Type B pancreatic cell (in vitro differentiated cells): ENCODE measurements at places on chromosomes 16 and 17. TPM values are rescaled to one million over a fixed set of nuclear protein-coding genes. Genes with fewer than 3 reads are reported as not detected.
A peak's percentile ranks its signal among the peaks of the same experiment; 100 is the strongest.

Gene PRR35
- total RNA-seq, result 0.12 TPM in 2 replicates

Gene KCNJ2
- total RNA-seq, result 7.5 and 8.6 TPM in 2 replicates

Gene ZSCAN10
- not detected in 2 replicates for total RNA-seq

Gene OR4D1
- not detected in 2 replicates for total RNA-seq

Gene ASIC2
- total RNA-seq, result 2.2 and 3.4 TPM in 2 replicates

Gene KRTAP4-9
- total RNA-seq, result not detected in 2 replicates

Gene MEOX1
- total RNA-seq, result 5.7 and 17.2 TPM in 2 replicates

Gene INCA1
- 0.72 and 0.86 TPM in 2 replicates for total RNA-seq

Gene CBX2
- total RNA-seq, result 21.6 and 72.0 TPM in 2 replicates

Gene NPW
- 3.9 and 4.7 TPM in 2 replicates for total RNA-seq

Gene SLC6A4
- total RNA-seq, result 9.4 and 34.7 TPM in 2 replicates

Gene SYCE1L
- total RNA-seq, result 12.4 and 20.0 TPM in 2 replicates

Gene ARHGAP44
- total RNA-seq, result 10.9 and 17.5 TPM in 2 replicates

Gene CA4
- total RNA-seq, result 11.4 and 21.1 TPM in 2 replicates

Gene TBC1D3L
- total RNA-seq, result 32.4 and 44.9 TPM in 2 replicates

Gene AANAT
- not detected in 2 replicates for total RNA-seq

Gene ABCA10
- total RNA-seq, result 1.1 and 1.2 TPM in 2 replicates

- H3K36me3 ChIP-seq, result peaks cover under 1% of the 10 kb centered on the region
- H3K4me3 ChIP-seq, result no peak overlapping the region
- peaks cover 45% of the 10 kb centered on the region for H3K4me1 ChIP-seq
- DNase-seq, result no peak
- peak overlapping the region; percentile 15 for H3K27ac ChIP-seq
Measured at GRCh38 chr16:65666132-65666941, 544.5 kb upstream of the CDH11 start.

DNA sequence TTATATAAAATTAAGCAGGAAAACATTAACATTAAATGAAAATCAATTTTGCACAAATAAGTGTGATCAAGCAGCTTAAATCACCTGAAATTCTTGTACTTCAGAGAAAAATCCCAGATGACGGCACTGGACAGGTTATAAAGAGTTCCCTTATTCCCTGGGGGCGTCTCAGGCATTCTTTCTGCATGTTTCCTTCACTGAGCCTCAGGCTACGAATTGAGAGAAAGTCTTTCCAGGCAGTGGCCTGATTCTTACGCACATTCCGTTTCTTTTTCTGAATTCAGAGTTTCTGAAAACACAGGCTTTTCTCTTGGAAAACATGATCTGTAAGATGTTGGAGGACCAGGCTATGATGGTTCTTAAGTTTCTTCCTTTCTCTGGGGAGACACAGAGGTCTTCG lies 22.1 kb upstream of the PITPNM3 start:
- no peak overlapping the region for H3K4me3 ChIP-seq
- H3K4me1 ChIP-seq, result peaks cover 20% of the 10 kb centered on the region
- no peaks in the 10 kb centered on the region for H3K27me3 ChIP-seq
- H3K27ac ChIP-seq, result peak overlapping the region; percentile 52

DNA sequence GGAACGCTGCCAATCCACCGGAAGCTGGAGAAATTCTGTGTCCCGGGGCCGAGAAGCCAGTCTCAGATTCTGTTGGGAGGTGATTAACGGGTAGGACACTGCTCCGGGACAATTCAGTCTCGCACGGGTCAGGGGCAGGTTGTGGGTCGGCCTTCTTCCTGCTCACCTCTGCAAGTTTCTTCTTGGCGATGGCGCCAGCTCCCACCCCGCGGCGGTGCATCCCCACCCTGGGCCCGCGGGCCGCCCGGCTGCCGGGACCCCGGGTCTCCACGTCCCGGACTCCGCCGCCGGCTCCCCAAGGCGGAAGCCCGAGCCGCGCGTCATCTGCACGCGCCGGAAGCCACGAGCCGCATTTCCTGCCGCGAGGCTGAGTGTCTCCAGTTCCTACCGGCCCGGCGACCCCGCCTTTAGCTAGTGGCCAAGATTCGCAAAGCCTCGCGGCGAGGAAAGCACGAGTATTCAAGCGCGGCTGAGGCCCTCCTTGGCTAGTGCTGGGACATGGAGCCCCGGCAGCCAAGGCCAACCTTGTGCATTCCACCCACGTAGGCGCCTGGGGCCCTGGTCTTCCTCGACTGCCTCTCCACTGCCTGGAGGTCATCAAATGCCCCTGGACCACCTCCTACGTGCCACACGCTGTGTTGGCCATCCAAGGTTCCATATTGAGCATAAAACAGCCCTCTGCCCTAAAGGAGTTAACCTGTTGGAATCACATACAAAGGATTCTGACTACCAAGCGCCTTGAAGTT lies at the start of gene SNF8:
Gene SNF8, minus strand, starts transcription at position 328 of the 746 bp plus-strand sequence. Its CDS starts 108 bp downstream, at position 220.
- H3K4me3 ChIP-seq, result peak within 1 kb of the TSS; percentile 98
- peak within 1 kb of the TSS; percentile 96 for H3K27ac ChIP-seq
- H3K36me3 ChIP-seq, result no peaks in the 10 kb centered on the region
- DNase-seq, result peak; percentile 96
- H3K4me1 ChIP-seq, result peaks cover 5% of the 10 kb centered on the region

- H3K27ac ChIP-seq, result peak overlapping the region; percentile 87
- peaks cover 15% of the 10 kb centered on the region for H3K36me3 ChIP-seq
- H3K4me1 ChIP-seq, result peaks cover 30% of the 10 kb centered on the region
- H3K4me3 ChIP-seq, result peak overlapping the region; percentile 94
Measured at GRCh38 chr16:19717314-19717713, 713 bp downstream of the KNOP1 start.

DNA sequence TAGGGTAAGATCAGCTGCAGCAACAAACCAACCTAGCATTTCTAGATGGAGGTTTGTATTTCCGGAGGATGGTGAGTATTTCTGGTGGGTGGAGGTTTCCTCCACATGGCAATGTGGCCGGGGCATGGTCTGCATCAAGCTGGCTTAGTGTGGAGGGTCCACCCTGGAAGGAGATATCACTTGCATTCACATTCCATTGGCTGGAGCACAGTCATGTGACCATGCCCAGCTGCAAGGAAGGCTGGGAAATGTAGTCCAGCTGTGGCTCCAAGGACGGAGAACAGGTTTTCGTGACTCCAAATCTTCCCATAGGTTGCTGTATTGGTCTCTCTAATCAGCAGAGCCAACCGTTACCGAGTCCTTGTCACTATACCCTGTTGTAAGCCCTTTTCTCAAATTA lies 68.7 kb downstream of the RAI1 start:
- peaks cover 57% of the 10 kb centered on the region for H3K4me1 ChIP-seq
- DNase-seq, result no peak
- peak overlapping the region; percentile 72 for H3K27ac ChIP-seq
- H3K4me3 ChIP-seq, result peak overlapping the region; percentile 24
- H3K36me3 ChIP-seq, result peaks cover 3% of the 10 kb centered on the region

DNA sequence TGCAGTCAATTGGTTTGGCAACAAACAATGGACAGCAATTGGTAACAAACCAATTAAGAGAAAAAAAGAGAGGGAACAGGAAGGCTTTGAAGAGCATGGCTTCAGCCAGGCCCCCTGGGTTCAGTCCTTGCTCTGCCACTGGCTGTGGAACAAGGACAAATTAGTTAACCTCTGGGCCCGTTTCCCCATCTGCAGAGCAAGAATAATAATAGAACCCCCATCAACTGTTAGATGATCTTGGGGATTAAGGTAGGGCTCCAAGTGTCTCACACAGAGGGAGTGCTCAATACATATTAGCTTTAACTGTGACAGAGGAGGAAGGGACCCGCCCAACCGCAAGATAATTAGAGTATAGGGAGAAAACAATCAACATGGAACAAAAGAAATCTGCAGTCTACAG lies 55.2 kb downstream of the PECAM1 start:
- peaks cover 7% of the 10 kb centered on the region for H3K27me3 ChIP-seq
- no peak overlapping the region for H3K4me3 ChIP-seq
- H3K4me1 ChIP-seq, result no peaks in the 10 kb centered on the region
- H3K27ac ChIP-seq, result no peak overlapping the region
- no peaks in the 10 kb centered on the region for H3K36me3 ChIP-seq

- H3K27ac ChIP-seq, result no peak overlapping the region
- DNase-seq, result no peak
- H3K36me3 ChIP-seq, result no peaks in the 10 kb centered on the region
- no peaks in the 10 kb centered on the region for H3K27me3 ChIP-seq
Measured at GRCh38 chr16:64455275-64455674, 666.6 kb downstream of the CDH11 start.

- H3K27me3 ChIP-seq, result no peaks in the 10 kb centered on the region
- no peak overlapping the region for H3K4me3 ChIP-seq
- H3K27ac ChIP-seq, result peak overlapping the region; percentile 37
- no peak for DNase-seq
- H3K4me1 ChIP-seq, result peaks cover 6% of the 10 kb centered on the region
- H3K36me3 ChIP-seq, result no peaks in the 10 kb centered on the region
Measured at GRCh38 chr17:74414510-74414909, 17.4 kb upstream of the GPRC5C start.

DNA sequence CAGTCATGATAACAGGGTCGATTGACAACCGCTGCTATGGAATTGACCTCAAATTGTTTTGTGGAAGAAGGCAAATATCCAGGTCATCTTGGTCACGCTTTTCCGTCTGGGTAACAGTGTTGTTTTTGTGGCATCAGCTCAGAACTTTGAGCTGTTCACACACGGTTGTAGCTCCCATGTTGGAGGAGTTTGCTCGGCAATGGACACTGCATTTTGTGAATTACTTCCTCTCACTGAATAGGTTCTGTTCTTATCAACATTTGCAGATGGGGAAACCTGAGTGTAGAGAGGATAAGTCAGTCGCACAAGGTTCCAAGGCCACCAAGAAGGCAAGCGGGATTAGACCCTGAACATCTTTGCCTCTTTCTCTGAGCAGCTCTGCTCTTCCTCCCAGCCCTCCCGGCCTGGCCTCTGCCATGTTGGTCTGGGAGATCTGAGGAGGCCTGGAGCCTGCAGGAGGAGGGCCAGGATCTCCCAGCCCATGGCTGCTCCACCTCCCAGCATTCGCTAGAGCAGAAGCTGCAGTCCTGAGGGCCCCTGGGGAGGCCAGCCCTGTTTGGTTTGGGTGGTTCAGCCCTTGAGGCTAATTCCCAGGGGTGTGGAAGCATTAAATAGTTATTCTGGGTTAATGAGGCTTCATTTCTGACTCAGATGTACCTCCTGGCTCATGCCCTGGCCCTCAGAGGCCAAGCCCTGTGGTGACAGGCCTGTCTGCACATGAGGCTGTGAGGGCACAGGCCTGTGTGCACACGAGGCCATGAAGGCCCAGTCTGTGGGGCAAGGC lies 154.1 kb upstream of the PLCG2 start:
- H3K27me3 ChIP-seq, result no peaks in the 10 kb centered on the region
- H3K4me3 ChIP-seq, result no peak overlapping the region
- H3K4me1 ChIP-seq, result peaks cover 39% of the 10 kb centered on the region
- peak overlapping the region; percentile 77 for H3K27ac ChIP-seq
- H3K36me3 ChIP-seq, result no peaks in the 10 kb centered on the region

- no peak overlapping the region for H3K4me3 ChIP-seq
- H3K4me1 ChIP-seq, result peaks cover 4% of the 10 kb centered on the region
- H3K27ac ChIP-seq, result no peak overlapping the region
- H3K27me3 ChIP-seq, result peaks cover 2% of the 10 kb centered on the region
- no peak for DNase-seq
Measured at GRCh38 chr16:75947626-75948239, 221.4 kb upstream of the CPHXL start.

DNA sequence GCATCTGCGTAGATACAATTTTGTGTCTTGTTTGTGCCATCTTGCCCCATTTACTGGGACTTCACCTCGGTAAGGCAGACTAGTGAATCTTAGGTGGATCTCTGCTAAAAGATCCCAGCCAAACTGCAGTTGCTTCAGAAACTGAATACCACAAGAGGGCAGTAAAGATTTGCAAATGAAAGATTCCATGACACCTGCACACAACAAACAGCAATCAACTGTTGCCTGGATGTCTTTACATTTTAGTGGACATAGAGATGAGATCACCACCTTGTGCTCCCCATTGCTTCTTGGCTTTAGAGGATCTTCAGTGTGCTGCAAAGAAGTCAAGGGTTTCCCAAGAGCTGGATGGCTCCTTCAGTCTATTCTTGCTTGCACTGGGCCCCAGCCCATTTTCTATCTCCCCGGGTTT lies 119.2 kb upstream of the CACNG5 start:
- peak overlapping the region; percentile 3 for H3K4me3 ChIP-seq
- H3K36me3 ChIP-seq, result no peaks in the 10 kb centered on the region
- DNase-seq, result no peak
- H3K4me1 ChIP-seq, result peaks cover 47% of the 10 kb centered on the region

- peaks cover 11% of the 10 kb centered on the region for H3K27me3 ChIP-seq
- peaks cover 13% of the 10 kb centered on the region for H3K36me3 ChIP-seq
- H3K4me3 ChIP-seq, result no peak overlapping the region
- no peak for DNase-seq
- H3K27ac ChIP-seq, result no peak overlapping the region
Measured at GRCh38 chr16:71726476-71727315, 2.2 kb upstream of the PHLPP2 start.

DNA sequence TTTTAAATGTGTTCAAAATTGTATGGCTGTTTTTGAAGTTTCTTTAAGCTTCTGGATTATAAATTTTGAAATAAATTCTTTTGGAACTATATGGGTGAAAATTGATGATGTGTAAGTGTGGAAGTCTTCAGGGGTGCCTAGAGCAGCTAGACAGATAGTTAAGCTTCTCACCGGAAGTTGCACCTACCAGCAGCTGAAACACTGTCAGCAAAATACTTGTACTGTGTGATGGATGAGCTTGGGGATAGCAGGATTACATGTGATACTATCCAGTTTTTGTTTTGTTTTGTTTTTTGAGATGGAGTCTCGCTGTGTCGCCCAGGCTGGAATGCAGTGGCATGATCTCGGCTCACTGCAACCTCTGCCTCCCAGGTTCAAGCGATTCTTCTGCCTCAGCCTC lies 19.7 kb downstream of the RBL2 start:
- no peak for DNase-seq
- H3K4me1 ChIP-seq, result no peaks in the 10 kb centered on the region
- H3K27me3 ChIP-seq, result no peaks in the 10 kb centered on the region

DNA sequence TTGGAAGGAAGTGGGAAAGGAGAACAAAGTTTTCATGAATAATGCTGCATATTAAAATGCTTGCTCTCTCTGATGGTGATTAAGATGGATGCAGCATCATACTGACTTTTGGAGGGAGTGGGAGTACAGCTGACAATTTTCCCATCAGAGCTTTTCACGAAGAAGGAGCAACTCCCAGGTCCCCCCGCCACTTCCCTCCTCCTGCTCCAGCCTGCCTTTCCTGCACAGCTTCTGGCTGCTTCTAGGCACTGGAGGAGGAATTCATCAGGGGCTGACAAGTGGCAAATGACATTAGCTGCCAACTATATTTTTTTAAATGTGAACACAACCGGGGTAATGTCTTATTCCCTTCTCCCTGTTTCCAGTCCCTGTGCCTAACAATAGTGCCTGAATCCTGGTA lies 477.9 kb downstream of the SHISA9 start:
- H3K36me3 ChIP-seq, result no peaks in the 10 kb centered on the region
- no peaks in the 10 kb centered on the region for H3K4me1 ChIP-seq
- no peak overlapping the region for H3K27ac ChIP-seq
- no peak overlapping the region for H3K4me3 ChIP-seq
- H3K27me3 ChIP-seq, result no peaks in the 10 kb centered on the region
- DNase-seq, result no peak

GRCh38 chr17:72095316-72095715 lies 25.5 kb upstream of the SOX9 start:
- no peak for DNase-seq
- no peaks in the 10 kb centered on the region for H3K36me3 ChIP-seq
- H3K4me3 ChIP-seq, result no peak overlapping the region
- no peaks in the 10 kb centered on the region for H3K4me1 ChIP-seq
- H3K27me3 ChIP-seq, result peaks cover 9% of the 10 kb centered on the region
- H3K27ac ChIP-seq, result no peak overlapping the region

- H3K36me3 ChIP-seq, result no peaks in the 10 kb centered on the region
- no peaks in the 10 kb centered on the region for H3K4me1 ChIP-seq
- H3K27me3 ChIP-seq, result peaks cover 10% of the 10 kb centered on the region
- DNase-seq, result no peak
- no peak overlapping the region for H3K27ac ChIP-seq
Measured at GRCh38 chr17:76515274-76515949, 14.2 kb upstream of the RHBDF2 start.

GRCh38 chr16:87367529-87367928 lies 16.0 kb downstream of the FBXO31 start:
- peaks cover 5% of the 10 kb centered on the region for H3K36me3 ChIP-seq
- H3K4me3 ChIP-seq, result no peak overlapping the region
- no peaks in the 10 kb centered on the region for H3K27me3 ChIP-seq
- H3K27ac ChIP-seq, result no peak overlapping the region
- peaks cover 37% of the 10 kb centered on the region for H3K4me1 ChIP-seq
